ENCODE measurements at places on chromosomes 2 and 18.

DNA sequence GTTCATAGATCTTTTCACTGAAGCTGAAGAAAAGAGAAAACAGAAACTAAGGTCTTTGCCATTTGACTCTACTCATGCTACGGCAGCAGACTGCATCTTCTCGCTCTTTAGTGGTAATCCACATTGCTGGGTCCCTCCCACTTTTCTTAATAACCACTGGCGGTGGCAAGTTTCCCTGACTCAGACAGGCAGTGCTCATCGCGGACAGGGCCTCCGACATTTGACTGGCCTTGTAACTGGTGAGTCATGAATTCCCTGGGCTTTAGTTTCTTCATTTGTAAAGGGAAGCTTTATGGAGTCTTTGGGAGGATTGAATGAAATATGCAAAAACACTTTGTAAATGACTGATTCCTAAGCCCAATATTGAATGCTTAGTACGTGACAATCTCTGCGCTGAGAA lies 238.2 kb upstream of the RBBP8 start:
- no peak for DNase-seq

GRCh38 chr18:5444269-5444668 lies 99.5 kb downstream of the EPB41L3 start:
- no peak for DNase-seq

GRCh38 chr2:77608510-77608909 lies 86.3 kb upstream of the LRRTM4 start:
- no peak for DNase-seq

DNA sequence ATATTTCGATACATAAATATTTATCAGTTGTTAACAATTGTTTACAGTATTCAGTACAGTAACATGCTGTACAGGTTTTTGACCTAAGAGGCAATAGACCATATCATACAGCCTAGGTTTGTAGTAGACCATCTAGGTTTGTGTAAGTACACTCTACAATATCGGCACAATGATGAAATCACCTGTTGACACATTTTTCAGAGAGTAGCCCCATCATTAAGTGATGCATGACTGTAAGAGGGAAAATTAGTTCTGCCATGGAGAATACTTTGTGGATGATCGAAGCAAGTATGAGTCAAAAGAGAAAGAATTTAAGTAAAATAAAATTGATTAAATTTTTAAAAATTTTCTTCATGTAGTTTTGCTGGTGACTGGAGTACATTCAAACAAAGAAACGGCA lies 32.6 kb downstream of the VIT start:
- no peak for DNase-seq

GRCh38 chr2:227428731-227429285 lies 41.1 kb upstream of the SCYGR1 start:
- no peak for DNase-seq

GRCh38 chr2:216350214-216350791 lies 22.0 kb downstream of the MARCHF4 start:
- peak; percentile 12 for DNase-seq

GRCh38 chr2:98463081-98463481 lies 18.4 kb downstream of the INPP4A start:
- DNase-seq: no peak

GRCh38 chr2:79585701-79586433 lies 73.0 kb downstream of the CTNNA2 start:
- DNase-seq: no peak

GRCh38 chr2:196957442-196957841 lies 30.9 kb upstream of the PGAP1 start:
- no peak for DNase-seq

- DNase-seq: no peak
Measured at GRCh38 chr2:28499282-28499681, 3.4 kb downstream of the PLB1 start.

GRCh38 chr18:58302811-58303210 lies 258.8 kb downstream of the NEDD4L start:
- DNase-seq: no peak

DNA sequence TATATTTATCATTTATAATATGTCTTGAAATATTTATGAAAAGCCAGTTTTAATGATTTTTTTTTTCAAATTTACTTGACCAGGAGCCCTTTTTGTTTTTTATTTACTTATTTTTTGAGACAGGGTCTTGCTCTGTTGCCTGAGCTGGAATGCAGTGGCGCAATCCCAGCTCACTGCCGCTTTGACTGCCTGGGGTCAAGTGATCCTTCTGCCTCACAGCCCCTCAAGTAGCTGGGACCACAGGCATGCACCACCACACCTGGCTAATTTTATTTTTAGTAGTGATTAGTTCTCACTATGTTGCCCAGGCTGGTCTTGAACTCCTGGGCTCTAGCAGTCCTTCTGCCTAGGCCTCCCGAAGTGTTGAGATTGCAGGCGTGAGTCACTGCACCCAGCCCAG lies 5.7 kb downstream of the EPB41L5 start:
- no peak for DNase-seq

- no peak for DNase-seq
Measured at GRCh38 chr2:239898292-239898925, 126.7 kb downstream of the NDUFA10 start.

DNA sequence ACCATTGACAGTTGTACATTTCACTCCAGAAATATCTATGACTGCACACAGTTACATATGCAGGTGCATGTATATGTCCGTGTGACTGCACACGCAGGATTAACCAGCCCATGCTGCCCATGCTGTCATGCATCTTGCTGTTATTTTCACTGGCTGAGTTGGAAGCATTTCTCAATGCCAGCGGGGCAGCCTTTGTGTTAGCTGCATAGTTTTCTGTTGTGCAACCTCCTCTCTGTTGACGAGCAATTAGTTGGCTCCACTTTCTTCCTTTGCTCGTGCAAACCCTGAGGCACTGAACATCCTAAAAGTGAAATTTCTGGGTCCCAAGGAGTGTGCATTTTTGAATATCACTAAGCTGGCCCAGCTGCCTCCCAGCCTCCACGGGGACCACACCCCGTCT lies 133.4 kb upstream of the GLI2 start:
- no peak for DNase-seq

- DNase-seq: no peak
Measured at GRCh38 chr18:8175501-8176061, 433.7 kb upstream of the RAB12 start.

GRCh38 chr2:231421051-231421580 lies 25.6 kb downstream of the B3GNT7 start:
- DNase-seq: no peak

DNA sequence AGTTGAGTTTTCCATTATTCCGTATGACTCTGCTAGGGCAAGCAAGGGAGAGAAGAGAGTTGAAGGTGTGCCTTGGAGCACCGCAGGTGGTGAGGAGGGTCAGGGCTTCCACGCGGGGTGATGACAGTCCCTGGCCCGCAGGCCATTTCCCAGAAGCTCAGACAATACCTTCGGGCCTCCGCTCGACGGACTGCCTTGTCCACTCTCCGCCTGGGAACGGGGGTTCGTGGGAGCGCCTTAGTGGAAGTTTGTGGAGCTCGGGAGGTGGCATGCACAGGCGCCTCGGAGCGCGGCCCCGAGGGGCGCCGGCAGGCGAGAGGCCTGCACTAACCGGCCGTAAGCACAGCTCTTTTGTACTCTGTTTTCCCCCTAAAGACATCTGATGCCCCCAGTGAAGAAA lies 69.8 kb downstream of the ARHGEF33 start:
- no peak for DNase-seq
